ENCODE measurements at places on chromosomes 2 and 18. TPM values are rescaled to one million over a fixed set of nuclear protein-coding genes. Genes with fewer than 3 reads are reported as not detected.

DNA sequence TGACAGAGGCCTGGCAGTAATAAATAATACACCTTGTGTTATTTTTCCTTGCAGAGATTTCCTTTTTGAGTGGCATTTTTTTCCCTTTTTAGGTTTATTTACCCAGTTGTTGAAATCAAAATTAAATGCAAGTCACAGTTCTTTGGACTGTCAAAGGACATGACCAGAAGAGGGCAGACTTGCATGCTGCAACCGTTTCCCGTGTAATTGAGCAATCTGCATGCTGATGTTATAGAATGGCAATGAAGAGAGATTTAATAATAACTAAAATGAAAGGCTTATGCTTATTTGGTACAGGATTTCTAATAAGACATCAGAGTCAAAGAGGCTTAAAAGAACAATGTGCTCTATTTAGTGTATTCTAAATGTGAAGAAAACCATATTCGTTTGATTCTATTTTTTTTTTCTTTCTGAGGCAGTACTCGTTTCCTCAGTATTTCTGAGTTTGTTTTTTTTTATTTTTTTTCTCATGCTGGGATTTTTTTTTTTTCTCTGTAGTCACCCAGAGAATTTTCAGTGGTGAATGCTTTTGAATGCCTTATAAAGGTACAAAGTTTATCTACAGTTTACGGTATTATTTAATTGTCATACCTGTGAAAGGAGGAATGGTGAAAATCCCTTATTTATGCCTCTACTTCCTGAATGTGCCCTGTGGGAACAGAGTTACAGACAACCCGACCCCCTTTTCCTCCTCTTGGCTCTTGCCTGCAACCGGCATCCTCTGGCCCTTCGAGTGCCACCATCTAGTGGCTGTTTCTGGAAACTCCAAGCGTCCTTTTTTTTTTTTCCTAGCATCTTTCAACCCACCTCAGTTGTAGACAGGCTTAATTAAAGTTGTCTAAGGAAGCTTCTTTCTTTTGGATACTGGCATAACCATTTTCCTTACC, 368.5 kb downstream of the LRRTM1 start:
- no peak overlapping the region for H3K4me3 ChIP-seq
- no peaks in the 10 kb centered on the region for H3K27me3 ChIP-seq
- no peaks in the 10 kb centered on the region for H3K36me3 ChIP-seq
- H3K4me1 ChIP-seq, result no peaks in the 10 kb centered on the region
- DNase-seq, result no peak

DNA sequence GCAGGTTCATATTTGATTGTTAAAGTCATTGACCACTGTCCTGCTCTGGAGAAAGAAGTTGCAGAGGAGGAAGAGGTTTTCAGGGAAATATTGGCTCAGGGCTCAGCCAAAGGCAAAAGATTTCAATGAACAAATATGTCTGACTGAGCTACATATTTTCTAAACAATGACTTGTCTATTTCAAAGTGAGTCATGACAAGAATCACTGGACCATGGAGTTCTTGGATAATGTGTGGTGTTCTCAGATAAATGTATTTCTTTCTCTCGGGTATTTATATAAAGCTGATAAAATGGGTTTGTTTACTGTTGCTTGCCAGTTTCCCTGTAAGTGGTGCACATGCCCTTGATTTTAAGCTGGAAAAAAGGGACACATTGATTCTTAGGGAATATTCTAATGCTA, 34.3 kb upstream of the RMP24 start:
- no peak for DNase-seq
- no peak overlapping the region for H3K27ac ChIP-seq
- no peaks in the 10 kb centered on the region for H3K36me3 ChIP-seq
- H3K4me3 ChIP-seq, result no peak overlapping the region
- no peaks in the 10 kb centered on the region for H3K4me1 ChIP-seq
- H3K27me3 ChIP-seq, result no peaks in the 10 kb centered on the region

- DNase-seq, result peak; percentile 38
- H3K4me3 ChIP-seq, result no peak overlapping the region
- peaks cover 12% of the 10 kb centered on the region for H3K4me1 ChIP-seq
- H3K27ac ChIP-seq, result no peak overlapping the region
- H3K27me3 ChIP-seq, result no peaks in the 10 kb centered on the region
Observed at GRCh38 chr2:96359310-96359709, 23.7 kb downstream of the NCAPH start.

DNA sequence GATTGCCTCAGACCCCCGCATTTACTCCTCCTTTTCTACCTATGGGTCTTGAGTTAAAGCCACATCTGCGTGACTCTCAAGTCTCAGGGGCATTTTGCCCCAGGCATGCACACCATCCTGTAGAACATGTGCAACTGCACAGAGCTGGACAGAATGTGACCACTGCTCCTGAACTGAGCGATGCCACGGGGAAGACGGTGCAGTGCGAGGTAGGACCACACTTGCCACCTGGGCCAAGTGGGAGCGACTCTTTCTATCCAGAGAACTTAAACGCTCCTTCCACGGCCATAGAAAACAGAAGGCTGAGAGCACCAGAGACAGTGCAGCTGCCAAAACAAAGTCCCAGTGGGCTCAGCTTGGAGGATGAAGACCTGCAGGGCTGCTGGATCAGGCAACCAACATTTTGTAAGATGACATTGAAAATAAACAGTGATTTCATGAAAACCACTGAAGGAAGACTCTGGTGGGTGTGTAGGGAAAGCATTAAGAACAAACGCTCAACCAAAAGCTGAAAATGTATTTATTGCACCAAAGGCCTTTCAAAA, 149.0 kb upstream of the HDAC4 start:
- no peak overlapping the region for H3K4me3 ChIP-seq
- no peak for DNase-seq
- no peak overlapping the region for H3K27ac ChIP-seq
- peaks cover 24% of the 10 kb centered on the region for H3K4me1 ChIP-seq
- H3K36me3 ChIP-seq, result no peaks in the 10 kb centered on the region

- no peaks in the 10 kb centered on the region for H3K36me3 ChIP-seq
- DNase-seq, result no peak
- H3K27me3 ChIP-seq, result no peaks in the 10 kb centered on the region
Observed at GRCh38 chr2:234850818-234851217, 101.0 kb upstream of the SH3BP4 start.

DNA sequence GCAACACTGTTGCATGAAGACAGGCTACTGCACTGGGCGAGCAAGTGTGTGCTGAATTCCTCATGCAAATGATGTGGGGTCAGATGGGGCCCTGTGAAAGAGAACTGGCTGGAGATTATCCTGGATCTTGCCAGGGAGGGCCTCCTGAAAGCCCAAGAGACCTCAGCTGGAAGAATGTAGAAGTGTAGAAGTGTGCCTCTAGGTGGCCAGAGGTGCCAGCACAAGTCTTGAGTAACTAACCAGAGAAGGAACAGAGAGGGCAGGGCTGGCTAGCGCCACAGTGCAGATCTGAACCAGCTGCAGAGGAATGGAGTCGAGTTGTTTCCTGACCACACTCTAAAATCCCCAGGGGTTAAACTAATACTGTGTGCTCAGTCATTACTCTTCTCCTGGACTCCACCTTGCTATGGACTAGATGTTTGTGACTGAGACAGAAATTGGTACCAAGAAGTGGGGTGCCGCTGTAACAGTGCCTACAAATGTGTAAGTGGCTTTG, 399.3 kb downstream of the LRATD1 start:
- no peak for DNase-seq
- H3K4me1 ChIP-seq, result no peaks in the 10 kb centered on the region
- no peak overlapping the region for H3K4me3 ChIP-seq
- H3K27ac ChIP-seq, result no peak overlapping the region
- no peaks in the 10 kb centered on the region for H3K36me3 ChIP-seq
- no peaks in the 10 kb centered on the region for H3K27me3 ChIP-seq

DNA sequence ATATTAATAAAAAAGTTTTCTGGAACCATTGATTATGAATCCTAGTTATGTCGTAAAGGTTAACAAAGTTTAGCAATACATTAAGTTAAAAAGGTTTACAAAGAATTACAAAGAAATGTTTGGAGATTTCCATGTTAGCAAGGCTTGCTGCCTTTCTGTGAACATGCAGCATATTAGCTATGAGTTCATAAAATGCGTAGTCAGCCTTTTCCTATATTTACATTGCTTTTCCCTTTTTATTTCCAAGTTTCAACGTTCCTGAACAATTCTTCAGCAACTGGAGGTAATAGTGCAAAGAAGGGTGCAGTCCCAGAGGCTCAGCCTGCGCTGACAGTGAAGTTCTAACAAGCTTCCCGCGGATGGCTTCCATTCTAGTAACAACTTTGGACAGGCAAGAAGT, 51.6 kb downstream of the WDSUB1 start:
- H3K27me3 ChIP-seq, result no peaks in the 10 kb centered on the region
- H3K36me3 ChIP-seq, result no peaks in the 10 kb centered on the region
- no peaks in the 10 kb centered on the region for H3K4me1 ChIP-seq
- no peak for DNase-seq
- H3K4me3 ChIP-seq, result no peak overlapping the region

GRCh38 chr18:22523481-22523880, 105.8 kb upstream of the CTAGE1 start:
- H3K27me3 ChIP-seq, result no peaks in the 10 kb centered on the region
- DNase-seq, result no peak
- H3K4me3 ChIP-seq, result no peak overlapping the region
- H3K27ac ChIP-seq, result no peak overlapping the region

GRCh38 chr2:146451972-146452371, 1392.9 kb upstream of the ACVR2A start:
- no peaks in the 10 kb centered on the region for H3K36me3 ChIP-seq
- no peak for DNase-seq
- H3K27me3 ChIP-seq, result no peaks in the 10 kb centered on the region

Gene PROM2
- total RNA-seq, result 0.69 TPM

Gene TMEM37
- 0.38 TPM for total RNA-seq

Gene SLC23A3
- total RNA-seq, result 3.0 TPM

Gene MGAT4A
- total RNA-seq, result 240 TPM

Gene ICOS
- 26.2 TPM for total RNA-seq

Gene TFCP2L1
- not detected for total RNA-seq

Gene SIX3
- not detected for total RNA-seq

Data from naive thymus-derived CD4-positive, alpha-beta T cell (primary cell).